ENCODE measurements at places on chromosomes 3 and 15.
A peak's percentile ranks its signal among the peaks of the same experiment; 100 is the strongest.

GRCh38 chr3:37457378-37458065, 283.1 kb upstream of the LRRFIP2 start:
- DNase-seq: no peak

- no peak for DNase-seq
Measured at GRCh38 chr15:62394079-62394478, 229.0 kb upstream of the C2CD4B start.

- no peak for DNase-seq
Measured at GRCh38 chr15:55289011-55289745, 435 bp downstream of the RAB27A start.

DNA sequence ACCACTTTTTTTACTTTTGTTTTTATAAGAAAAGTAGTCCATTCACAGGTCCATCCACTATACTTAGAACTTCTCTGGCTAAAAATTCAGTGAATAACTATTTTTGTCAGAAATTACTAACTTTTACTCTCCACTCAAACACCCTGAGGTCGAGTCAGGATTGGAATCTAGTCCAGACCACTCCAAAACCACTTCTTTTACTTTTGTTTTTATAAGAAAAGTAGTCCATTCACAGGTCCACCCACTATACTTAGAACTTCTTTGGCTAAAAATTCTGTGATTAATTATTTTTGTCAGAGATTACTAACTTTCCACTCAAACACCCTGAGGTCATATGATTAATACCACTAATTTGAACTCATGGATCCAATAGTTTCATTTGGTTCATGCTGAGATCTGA, 239.4 kb downstream of the RORA start:
- DNase-seq: no peak

- no peak for DNase-seq
Measured at GRCh38 chr3:112467539-112467938, 31.7 kb downstream of the BTLA start.

- no peak for DNase-seq
Measured at GRCh38 chr3:72453706-72454105, 394.5 kb downstream of the SHQ1 start.

GRCh38 chr3:19202303-19202702, 54.0 kb downstream of the KCNH8 start:
- DNase-seq: peak; percentile 63

- no peak for DNase-seq
Measured at GRCh38 chr15:89052474-89052873, 35.8 kb upstream of the ABHD2 start.

DNA sequence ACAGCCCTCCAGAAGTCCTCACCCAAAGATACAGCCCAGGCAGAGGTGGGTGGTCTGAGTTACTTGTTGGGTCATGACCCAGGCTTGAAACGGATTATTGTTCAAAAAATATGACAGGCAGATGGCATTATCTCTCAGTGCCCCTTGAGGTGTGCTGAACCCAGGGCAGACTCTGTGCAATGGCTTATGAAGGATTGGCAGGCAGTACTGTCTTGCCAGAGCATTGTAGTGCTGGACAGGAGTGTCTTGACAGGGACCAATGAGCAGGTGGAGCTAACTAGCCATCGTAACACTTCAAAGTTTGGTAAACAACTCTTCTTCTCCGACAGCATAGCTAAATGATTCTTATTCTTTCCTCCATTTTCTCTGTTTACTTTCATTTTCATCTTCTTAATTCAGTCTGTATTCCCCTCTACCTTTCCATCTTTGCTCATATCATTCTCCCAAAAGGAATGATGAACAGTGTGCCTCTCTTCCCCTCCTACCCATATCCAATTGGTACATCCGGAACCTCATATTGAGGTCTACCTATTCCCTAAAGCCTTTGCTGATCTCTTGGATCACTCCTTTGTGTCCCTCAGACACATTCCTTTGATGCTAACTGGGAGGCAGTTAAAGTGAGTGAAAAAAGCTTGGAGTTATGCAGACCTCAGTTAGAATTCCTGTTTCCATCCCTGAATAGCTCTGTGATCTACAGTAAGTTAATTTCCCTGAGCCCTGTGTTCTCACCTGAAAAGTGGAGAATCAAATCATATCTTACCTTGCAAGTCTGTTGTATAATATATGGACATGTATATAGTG, 2.6 kb upstream of the IL20RB start:
- no peak for DNase-seq

DNA sequence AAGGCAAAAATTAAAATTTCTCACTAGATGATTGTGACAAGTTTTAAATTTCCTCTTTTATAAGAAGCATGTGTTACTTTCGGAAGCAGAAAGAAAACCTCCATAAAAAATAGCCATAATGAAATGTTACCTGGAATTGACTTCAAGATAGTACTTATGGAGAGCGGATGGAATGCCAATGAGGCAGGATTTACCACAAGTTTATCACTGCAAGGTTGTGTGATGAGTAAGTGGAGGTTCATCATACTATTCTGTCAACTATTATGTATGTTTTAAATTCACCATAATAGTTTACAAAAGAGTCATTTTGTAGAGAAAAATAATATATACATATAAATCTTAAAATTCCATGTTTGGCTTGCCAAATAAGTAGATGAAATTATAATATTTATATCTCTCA, 230.3 kb downstream of the SCAPER start:
- no peak for DNase-seq

GRCh38 chr3:68056556-68056955, 402.1 kb upstream of the SUCLG2 start:
- DNase-seq: peak; percentile 8

GRCh38 chr3:8581806-8582445, 62.7 kb downstream of the SSUH2 start:
- no peak for DNase-seq

DNA sequence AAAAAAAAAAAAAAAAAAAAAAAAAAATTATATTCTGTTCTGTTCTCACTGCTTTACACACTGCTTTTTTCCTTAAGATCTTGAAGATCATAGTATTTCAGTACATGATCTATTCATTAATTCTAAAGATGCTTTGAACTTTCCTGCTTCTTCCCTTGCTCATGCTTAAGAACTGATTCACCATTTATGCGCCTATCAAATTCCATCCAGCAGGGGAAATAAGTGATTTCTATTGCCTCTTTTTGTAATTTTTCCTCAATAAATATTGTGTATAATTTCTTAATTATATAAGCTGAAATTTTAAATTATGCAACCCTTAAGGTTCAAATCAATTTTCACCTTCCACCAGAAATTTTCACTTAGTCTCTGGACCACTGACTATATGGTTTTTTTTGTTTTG, 10.6 kb downstream of the DENND6A start:
- no peak for DNase-seq

DNA sequence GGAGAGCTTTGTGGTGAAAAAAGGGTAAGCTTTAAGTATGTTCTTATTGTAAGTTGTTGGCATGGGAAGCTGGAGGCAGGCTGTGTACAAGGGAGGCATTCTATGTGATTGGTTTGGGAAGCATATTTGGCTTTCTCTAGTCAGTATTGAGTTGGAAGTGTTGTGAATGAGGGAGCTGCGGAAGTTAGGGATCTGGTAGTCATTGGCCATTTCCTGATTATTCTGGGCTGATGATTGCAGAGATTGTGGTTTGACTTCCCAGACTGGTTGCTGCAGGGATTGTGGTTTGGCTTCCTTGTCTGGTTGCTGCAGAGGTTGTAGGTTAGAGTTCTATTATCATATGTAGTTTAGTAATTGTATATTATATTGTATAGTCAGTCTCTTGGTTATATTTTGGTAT, 21.0 kb downstream of the STXBP5L start:
- no peak for DNase-seq

- DNase-seq: no peak
Measured at GRCh38 chr3:9146367-9147071, 102.9 kb downstream of the SRGAP3 start.

GRCh38 chr3:98994128-98994762, 92.8 kb upstream of the DCBLD2 start:
- DNase-seq: peak; percentile 48

DNA sequence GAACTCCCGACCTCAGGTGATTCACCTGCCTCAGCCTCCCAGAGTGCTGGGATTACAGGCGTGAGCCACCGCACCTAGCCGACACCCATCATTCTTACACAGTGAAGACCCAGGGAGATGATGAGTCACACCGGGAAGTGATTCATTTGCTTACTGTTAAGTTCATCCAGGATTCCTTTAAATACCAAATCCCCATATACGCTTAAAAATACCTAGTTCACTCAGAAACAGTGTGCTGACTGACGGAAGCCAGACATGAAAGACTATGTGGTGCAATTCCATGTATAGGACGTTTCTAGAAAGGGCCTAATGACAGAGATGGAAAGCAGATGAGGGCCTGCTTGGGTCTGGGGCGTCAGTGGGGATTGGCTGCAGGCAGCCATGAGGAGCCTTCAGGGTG, 75.2 kb downstream of the APBA2 start:
- no peak for DNase-seq

GRCh38 chr15:95591886-95592285, 738.6 kb upstream of the NR2F2 start:
- no peak for DNase-seq

DNA sequence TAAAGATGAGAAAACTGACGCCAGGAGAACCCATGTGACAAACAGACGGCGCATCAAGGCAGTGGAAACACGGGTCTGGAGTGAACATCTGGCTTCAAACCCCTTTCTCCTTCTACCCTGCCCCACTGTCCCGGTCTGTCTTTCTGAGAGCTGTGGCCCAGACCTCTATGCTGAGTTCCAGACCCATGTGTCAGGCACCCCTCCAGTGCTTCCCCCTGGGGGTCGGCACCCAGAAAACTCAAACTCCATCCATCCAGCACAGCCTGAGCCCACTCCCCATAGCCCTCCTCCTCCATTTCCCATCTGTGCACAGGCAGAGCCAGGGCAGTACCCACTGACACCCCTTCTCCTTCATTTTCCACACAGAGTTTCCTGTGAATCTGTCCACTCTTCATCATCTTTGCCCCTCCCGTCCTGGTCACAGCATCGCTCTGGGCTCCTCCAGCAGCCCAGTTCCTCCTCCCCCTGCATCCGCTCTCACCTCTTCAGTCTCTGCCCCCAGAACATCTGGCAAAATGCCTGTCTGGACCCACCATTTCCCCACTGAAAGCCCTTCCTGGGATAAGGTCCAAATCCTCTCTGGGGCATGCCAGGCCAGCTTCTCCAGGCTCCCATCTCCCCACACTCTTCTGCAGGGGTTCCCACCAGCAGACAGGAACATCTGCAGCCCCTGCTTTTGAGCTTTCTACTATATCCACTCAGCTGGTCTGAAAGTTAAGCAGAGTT, 2.9 kb downstream of the FAM240A start:
- no peak for DNase-seq
